Activated naive CD4-positive, alpha-beta T cell treated with anti-CD3 and anti-CD28 coated beads, Interleukin-2, amount 50 U/mL, for 72 hours (primary cell): ENCODE measurements at places on chromosomes 6 and 20.

- no peak for DNase-seq
Observed at GRCh38 chr20:31682352-31682751, 40.3 kb downstream of the BCL2L1 start.

DNA sequence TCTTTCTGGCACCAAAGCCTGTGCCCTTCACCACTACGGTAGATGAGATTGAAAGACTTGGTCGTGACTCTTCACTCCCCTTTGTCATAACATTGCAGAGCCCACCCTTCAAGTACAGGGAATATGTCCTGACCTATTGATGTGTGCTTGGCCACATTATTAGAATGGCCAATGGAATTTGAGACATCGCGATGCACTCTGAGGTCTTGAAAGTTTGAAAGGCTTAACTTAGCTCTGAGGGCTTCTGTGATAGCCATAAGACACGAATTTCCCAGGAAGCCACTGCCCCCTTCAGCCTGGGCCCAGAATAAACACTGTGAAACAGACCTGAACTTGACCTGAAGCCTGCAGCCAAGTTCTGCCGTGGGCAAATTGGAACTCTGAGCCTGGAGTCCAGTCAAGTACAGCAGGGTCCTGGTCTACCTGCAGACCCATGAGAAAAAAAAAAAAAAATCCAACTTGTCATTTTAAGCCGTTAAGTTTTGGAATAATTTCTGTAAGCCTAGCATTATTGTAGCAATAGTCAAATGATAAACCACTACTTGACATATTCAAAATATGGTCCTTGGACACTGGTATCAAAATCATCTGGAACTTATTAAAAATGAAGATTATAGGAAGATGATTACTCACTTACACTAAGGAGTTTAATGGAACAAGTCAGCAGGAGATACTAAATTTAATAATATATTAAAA is 36.9 kb upstream of the TRAF3IP2 start:
- no peak for DNase-seq

DNA sequence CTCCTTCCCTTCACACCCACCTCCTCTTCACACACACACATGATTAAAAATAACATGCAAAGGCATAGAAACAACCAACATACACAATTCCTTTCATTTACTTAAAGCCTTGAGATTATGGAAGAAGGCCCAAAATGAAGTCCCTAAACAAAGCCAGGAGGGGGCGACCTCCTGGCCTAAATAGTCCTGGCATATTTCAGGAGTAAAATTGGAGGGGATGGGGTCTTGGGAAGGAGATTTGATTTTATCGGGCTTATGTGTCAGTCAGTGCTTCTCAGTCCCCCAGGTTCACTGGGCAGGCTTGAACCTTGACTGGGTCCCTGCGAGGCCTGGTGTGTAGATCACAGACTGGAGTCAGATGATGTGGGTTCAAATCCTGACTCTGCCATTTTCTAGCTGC is 266.4 kb downstream of the SAMD5 start:
- no peak for DNase-seq

DNA sequence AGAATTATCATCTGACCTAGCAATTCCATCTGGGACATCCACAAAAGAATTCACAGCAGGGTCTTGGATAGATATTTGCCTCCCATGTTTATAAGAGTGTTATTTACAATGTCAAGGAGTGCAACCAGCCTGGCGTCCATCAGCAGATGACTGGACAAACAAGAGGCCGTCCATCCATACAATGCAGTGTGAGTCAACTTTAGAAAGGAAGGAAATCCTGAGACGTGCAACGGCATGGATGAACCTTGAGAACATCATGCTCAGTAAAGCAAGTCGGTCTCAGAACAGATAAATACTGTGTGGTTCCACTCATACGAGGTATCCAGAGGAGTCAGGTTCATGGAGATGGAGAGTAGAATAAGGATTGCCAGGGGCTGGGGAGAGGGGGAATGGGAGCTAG is 46.4 kb downstream of the FOXF2 start:
- no peak for DNase-seq

- DNase-seq: no peak
Observed at GRCh38 chr20:60074276-60074675, 116.1 kb downstream of the CDH26 start.

DNA sequence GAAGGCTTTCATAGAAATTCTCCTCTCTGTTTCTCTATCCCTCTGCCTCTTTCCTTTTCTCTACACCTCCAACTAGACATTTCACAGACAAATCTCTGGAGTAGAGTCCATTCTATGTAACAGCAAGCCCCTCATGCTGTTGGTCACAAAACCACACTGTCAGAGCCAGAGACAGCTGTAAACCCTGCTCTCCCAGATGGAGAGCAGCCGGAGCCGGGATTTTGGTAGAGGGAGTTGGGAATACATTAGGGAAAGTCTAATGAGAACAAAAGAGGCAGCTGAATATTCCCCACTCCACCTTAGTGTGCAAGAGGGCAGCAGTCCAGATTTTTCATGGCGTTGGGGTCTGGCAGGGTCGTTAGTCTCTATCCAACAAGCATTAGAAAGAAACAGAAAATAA is 68.3 kb upstream of the EDN1 start:
- DNase-seq: no peak
